ENCODE measurements at places on chromosomes 12 and 14. TPM values are rescaled to one million over a fixed set of nuclear protein-coding genes. Genes with fewer than 3 reads are reported as not detected.

Gene ALDH1L2
- 1.4 TPM for total RNA-seq

Gene CIPC
- total RNA-seq: 18.7 TPM

Gene IKZF4
- 0.67 TPM for total RNA-seq

Gene PIK3C2G
- 2.3 TPM for total RNA-seq

Gene SLC17A8
- not detected for total RNA-seq

Gene SVOP
- not detected for total RNA-seq

Gene KRT6C
- total RNA-seq: not detected

Gene BTG1
- total RNA-seq: 24.5 TPM

Gene IFT81
- 7.8 TPM for total RNA-seq
